ENCODE measurements at places on chromosomes 7 and 10. TPM values are rescaled to one million over a fixed set of nuclear protein-coding genes. Genes with fewer than 3 reads are reported as not detected.

GTF2IRD2 gene
- 2.0 TPM for total RNA-seq

- DNase-seq = peak; percentile 6
These were observed 1.2 kb downstream of the VCL start for GRCh38 chr10:73998929-73999691.

- no peak for DNase-seq
These were observed 5.8 kb downstream of the ELFN1 start for GRCh38 chr7:1675673-1676549.

- DNase-seq = no peak
These were observed 101.5 kb downstream of the FOXL3 start for GRCh38 chr7:391411-391951.

DNA sequence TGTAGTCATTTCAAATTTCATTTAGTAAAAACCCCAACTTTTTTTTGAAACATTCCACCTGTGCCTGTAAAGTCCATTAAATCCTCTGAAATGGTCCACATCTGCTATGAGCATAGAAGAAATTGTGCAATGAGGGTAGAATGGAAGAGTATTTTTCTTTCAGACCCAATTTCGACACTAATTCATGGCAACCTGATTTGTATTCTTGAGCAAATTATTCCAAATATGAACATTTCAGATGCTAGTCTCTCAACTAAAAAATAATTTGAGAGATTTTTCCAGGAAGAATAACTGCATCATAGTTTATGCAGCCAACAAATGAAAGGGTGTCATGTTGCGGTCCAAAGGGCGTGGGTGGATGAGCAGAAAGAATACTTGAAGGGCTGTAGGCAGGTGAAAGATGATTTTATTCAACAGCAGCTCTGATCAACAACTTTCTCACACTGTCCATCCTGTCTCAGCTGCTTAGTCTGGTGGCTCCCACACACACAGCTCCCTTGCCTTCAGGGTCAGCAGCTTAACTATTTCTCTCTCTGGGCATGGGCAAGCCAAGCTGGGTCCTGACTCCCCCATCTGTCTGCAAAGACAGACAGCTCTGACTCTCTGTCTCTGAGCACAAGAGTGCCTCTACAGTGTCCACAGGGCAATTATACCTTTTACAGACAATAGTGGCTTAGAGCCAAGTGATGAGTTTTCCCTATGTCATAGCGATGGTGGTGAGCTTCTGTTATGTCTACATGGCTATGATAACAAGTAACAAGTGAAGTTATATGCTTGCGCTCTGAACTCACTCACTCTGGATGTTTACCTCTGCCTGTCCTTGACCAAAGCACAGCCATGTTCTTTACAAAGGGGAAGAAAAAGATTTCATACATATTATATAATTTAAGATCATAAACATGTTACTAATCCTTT, 11.5 kb downstream of the STEAP2 start:
- DNase-seq = no peak

CPED1 gene
- total RNA-seq = not detected

GRCh38 chr10:101330631-101331225, 23.2 kb upstream of the BTRC start:
- no peak for DNase-seq

PCGF6 gene
- 10.7 TPM for total RNA-seq

KIF11 gene
- 43.4 TPM for total RNA-seq
